ENCODE measurements at places on chromosomes 3 and 15.

- no peak for DNase-seq
Observed at GRCh38 chr3:8724108-8724752, 9.4 kb upstream of the CAV3 start.

GRCh38 chr15:83904107-83905040 lies 250.5 kb downstream of the ADAMTSL3 start:
- no peak for DNase-seq

DNA sequence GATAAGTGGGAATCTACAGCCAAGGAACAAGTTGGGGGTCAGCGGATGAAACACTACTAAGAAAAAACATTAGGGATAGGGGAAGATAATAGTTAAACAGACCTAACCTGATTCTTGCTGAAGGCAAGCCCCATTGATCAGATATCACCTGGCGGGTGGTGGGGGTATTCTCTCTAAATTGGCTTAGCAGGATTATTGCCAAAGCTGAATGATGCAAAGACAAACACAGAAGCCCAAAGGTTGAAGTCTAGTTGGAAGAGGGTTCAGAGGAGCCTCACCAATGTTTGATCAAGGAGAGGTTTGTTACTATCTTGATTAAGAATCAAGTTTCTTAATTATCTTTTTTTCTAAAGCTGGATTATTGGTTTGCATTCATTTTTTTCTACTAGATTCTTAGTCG lies 371.9 kb upstream of the CNTN4 start:
- DNase-seq: no peak

- no peak for DNase-seq
Observed at GRCh38 chr3:10783360-10784351, 32.4 kb upstream of the SLC6A11 start.

DNA sequence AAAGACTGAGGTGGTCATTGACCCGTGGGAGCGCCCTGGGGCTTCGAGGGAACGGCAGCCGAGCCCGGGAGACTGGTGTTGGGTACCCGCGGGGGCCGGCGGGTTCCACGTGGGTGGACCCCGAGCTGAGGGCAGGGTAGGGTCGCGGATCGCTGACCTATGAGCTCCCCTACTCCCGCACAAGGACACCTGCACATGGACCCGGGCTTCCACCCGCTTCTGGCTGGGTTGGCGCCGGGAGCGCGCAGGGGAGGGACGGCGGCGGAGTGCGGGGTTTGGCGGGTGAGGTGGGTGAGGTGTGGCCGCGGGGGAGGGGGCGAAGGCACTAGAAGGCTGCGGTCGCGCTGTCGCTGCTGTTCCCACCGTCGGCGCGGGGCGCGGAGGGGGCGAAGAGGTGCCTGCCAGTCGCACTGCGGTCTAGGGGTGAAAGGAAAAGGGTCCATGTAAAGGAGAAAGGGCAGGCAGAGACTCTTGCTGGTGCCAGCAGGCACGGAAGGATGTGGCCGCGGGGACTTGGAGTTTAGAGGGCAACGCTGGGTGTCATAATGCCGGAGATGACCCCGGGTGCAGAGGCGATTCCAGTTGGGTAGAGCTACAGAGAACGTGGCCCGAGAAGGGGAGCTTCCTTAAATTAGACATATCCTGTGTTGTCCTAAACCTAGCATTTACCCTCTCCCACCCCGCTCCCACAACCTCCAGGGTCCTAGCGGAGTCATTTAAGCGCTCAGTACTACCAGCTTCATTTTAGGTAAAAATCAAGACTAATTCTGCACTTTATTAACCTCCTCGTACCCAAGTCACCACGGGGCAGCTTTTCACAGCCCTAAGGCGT lies 245.9 kb upstream of the TOPAZ1 start:
- DNase-seq: no peak

DNA sequence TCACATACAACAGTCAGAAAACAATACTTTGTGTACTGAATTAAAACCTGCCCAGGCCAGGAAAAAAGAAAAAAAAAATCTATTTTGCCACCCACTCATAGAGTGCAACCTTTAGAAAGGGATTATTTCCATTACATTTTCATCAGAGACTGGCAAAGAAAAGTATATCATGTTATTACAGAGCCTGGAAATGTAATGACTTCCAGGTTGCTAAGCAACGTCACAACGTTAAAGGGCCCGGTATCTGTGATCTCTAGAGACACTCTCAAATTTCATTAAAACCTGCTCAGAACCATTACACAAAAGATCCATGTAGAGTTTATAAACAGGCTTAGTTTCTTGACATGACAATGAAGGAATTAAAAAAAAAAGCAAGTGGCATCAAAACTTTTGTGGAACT lies 170.5 kb downstream of the CTNNB1 start:
- DNase-seq: no peak

DNA sequence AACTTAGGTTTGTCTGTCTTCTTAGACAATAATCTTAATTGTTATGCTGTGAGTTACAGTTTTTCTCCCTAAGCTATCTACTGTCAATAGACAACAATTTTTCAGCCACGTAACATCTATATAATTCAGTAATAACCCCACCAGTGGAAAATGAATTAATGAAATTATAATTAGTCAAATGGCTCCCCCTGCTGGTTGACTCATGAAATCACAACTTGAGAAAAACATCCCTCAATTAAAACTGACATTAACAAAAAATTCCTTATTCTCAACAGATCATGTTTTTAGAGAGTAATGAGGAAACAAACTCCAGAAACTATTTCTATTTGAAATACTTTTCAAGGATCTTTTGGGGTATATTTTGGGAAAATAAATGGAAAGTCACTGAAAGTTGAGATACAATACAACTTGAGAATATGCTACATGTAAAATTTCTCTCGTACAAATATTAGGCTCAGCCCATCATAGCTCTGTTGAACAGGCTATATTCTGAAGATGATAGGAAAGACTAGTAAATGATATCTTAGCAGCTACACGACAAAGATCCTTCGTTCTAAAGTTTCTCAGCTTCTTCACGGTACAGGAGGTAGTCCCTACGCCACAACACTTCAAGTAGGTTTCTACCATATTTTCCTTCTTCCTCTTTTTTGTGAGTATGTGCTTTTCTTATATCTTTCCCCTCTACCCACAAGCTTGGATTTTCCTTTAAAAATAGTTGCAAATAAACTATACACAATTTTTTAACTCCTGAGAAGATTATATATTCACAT lies 20.7 kb downstream of the PPP1R2 start:
- no peak for DNase-seq

- DNase-seq: no peak
Observed at GRCh38 chr15:74709011-74709410, 13.2 kb upstream of the EDC3 start.

GRCh38 chr3:125602752-125603649 lies 7.7 kb upstream of the OSBPL11 start:
- no peak for DNase-seq

DNA sequence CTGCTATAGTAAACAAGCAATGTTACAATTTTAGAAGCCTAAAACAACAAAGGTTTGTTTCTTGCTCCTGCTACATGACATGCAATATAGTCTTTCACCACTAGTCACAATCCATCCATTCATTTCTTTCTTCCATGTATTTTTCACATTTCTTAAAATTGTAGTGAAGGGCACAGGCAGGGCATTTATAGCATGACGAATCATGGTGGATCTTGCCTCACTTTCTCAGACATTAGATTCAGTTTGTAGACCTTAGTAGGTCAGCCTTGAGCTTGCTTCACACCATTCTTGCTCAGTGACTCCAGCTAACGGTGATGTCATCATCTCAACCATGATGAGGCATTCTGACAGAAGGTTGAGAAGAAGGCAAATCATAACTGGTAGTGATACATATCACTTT lies 546.8 kb downstream of the TBL1XR1 start:
- DNase-seq: no peak

GRCh38 chr3:147574621-147575020 lies 165.5 kb downstream of the ZIC1 start:
- DNase-seq: no peak

DNA sequence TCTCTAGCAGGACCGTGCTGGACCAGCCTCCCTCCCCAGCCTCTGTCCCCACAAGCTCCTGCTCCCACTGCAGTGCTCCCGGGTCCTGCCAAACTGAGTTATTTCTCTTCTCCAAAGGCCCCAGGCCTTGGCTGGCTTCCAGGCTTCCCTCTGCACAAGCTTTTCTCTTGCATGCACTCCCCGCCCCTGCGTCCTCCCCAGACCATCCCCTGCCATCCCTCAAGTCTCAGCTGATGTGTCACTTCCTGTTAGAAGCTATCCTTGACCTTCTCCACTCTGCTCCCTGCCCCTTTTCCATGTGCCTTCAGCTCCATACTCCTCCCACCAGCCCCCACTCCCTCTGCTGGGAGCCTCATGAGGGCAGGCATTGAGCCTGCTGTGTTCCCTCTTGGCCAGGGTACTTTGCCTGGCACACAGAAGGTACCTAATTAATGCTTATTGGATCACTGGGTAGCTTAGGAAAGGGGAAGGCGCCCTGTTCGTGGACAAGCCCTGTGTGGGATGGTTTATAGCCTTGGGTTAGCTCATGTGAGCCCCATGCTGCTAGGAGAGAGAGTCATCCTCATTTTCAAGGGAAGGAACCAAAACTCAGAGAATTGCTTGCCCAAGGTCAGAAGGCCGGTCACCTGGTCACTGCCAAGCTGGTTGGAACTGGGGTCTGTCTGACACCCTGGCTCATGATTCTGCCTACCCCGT lies 56.4 kb downstream of the FEM1B start:
- DNase-seq: no peak

DNA sequence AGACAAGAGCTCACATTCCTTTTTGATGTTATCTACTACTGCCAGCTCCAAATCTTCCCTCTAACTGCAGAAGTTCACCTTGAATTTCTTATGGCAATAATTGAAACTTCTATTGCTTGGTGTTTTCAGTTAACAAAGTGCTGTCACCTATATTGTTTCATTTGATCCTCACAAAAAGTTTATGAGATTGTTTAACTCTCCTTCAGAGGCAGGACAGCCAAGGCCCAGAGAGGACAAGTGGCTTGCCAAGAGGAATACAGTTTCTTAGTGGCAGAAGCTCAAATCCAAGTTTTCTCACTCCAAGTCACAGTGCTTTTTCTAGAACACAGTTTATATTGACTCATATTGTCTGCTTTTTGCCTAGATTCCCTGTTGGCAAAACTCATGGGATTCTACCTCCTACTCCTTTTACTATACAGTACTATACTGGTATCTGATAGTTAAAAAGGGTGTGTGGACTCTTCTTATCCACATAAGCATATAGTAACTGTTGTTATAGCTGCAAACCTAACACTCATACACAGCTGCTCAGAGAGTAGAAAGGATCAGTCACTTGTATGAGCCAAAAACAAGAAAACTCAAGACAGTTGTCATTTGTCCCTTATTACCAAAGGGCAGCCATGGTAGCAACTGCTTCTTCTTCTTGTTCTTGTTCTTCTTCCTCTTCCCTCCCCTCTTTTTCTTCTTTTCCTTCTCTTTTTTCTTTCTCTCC lies 15.9 kb downstream of the TM4SF4 start:
- no peak for DNase-seq

- no peak for DNase-seq
Observed at GRCh38 chr3:134392336-134392983, 18.2 kb upstream of the AMOTL2 start.

DNA sequence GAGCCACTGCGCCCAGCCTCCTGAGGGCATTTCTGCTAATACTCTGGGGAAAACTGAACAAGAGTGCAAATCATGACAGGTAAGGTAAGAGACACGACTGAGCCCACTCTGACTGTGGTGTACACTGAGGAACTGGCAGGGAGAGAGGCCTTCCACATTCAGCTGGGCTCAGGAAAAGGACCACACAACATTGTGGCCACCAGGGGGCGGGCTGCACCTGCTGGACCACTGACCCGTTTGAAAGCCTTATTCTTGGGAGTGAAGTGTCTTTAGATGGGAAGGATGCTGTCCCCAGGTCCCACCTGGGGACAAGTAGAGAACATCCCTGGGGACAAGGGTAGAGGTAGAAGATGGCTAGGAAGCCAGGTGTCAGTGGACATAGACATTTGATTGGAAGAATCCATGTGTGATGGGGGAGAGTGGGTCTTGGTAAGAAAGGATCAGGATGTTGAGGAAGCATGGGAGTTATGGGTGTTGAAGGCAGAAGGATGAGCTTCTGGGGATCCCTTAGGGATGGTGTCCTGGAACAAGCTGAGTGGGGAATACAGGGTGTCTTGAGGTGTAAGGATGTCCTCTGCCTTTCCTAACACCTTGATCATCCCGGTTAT lies 6.2 kb upstream of the CTDSPL start:
- peak; percentile 58 for DNase-seq

GRCh38 chr3:187912007-187912406 lies 166.7 kb upstream of the BCL6 start:
- DNase-seq: no peak

GRCh38 chr3:178295292-178295912 lies 240.8 kb upstream of the KCNMB2 start:
- DNase-seq: no peak

DNA sequence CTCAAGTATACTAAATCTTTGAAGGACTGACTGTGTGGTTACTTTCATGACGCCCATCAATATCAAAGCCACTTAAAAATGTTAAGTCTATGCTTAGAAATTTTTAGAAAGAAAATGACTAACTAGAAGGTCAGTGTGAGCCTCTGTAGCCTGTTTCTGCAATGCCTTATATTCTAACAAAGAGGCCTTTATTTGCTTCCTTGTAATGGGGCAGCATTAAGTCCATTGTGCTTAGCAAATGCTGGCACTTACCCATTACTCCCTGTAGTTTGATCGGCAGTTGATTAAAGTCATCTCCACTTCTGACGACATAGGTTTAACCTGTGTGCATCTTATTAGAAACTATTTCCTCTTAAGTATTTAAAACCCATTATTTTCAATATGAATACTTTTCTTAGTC lies 91.6 kb upstream of the FAM98B start:
- DNase-seq: no peak

DNA sequence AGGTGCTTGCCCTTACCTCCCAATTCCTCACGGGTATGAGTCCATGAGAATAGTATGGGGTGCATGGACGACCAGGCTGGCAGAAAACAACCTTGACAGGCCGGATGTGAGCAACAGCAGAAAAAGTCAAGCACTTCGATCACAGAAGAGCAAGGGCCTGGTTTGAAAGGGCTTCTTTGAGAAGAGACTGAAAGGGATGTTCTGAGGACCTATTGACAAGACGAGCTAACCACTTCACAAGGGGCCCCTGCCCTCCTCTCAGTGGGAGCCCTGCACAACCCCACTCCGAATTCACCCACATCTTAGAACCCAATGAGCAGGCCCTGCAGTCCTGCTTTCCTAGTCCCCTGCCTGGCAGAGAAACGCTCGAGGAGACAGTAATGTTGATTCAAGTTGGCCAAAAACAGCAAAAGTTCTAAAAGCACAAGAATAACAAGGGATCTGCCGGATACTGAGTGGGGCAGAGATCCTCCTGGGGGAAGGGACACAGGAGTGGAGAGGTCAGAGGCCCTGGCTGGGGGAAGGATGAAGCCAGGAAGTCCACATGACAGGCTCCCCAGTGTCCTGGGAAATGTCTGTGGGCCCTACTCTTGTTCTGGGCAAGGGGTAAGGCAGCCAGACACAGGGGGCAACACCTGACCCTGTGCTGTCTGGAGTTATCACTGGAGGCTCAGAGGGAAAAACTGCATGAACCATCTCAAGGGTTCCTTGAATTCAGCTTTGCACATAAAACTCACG lies 14.8 kb upstream of the CX3CR1 start:
- no peak for DNase-seq

- no peak for DNase-seq
Observed at GRCh38 chr3:133910422-133910821, 14.7 kb upstream of the RAB6B start.
